Cardiac muscle cell (in vitro differentiated cells and primary cell): ENCODE measurements at places on chromosomes 3 and 15. TPM values are rescaled to one million over a fixed set of nuclear protein-coding genes. Genes with fewer than 3 reads are reported as not detected.

GRCh38 chr15:56805466-56806147 lies 72.3 kb upstream of the ZNF280D start:
- DNase-seq: no peak

GRCh38 chr3:40657623-40658022 lies 132.9 kb downstream of the ZNF621 start:
- no peak for DNase-seq

DNA sequence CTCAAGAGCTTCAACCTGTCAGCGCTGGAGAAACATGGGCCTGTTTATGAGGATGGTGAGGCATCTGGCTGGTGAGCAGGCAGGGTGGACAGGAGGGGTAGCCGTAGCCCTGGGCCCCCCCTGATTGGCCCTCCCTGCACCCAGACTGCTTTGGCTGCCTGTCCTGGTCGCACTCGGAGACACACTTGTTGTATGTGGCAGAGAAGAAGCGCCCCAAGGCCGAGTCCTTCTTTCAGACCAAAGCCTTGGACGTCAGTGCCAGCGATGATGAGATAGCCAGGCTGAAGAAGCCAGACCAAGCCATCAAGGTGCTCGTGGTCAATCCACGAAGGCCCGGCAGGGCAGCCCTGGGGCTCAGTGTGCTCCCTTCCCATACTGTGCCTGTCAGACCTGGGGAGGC lies 1.8 kb downstream of the APEH start:
- DNase-seq: no peak

The ZBED2 gene
- total RNA-seq: not detected in 2 replicates
